GM12865 (cell line): ENCODE measurements at places on chromosomes 11 and 22.

- DNase-seq: no peak
Observed at GRCh38 chr11:44738791-44739190, 12.0 kb downstream of the TSPAN18 start.

DNA sequence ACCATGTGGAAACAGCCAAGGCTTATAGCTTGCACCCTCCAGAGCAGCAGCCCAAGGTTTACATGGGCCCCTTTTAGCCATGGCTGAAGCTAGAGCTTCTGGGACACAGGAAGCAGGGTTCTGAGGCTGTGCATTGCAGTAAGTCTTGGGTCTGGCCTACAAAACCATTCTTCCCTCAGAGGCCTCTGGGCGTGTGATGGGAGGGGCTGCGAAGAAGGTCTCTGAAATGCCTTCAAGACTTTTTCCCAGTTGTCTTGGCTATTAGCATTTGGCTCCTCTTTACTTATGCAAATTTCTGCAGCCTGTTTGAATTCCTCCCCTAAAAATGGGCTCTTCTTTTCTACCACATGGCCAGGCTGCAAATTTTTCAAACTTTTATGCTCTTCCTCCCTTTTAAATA is 109.5 kb downstream of the BBOX1 start:
- DNase-seq: no peak

DNA sequence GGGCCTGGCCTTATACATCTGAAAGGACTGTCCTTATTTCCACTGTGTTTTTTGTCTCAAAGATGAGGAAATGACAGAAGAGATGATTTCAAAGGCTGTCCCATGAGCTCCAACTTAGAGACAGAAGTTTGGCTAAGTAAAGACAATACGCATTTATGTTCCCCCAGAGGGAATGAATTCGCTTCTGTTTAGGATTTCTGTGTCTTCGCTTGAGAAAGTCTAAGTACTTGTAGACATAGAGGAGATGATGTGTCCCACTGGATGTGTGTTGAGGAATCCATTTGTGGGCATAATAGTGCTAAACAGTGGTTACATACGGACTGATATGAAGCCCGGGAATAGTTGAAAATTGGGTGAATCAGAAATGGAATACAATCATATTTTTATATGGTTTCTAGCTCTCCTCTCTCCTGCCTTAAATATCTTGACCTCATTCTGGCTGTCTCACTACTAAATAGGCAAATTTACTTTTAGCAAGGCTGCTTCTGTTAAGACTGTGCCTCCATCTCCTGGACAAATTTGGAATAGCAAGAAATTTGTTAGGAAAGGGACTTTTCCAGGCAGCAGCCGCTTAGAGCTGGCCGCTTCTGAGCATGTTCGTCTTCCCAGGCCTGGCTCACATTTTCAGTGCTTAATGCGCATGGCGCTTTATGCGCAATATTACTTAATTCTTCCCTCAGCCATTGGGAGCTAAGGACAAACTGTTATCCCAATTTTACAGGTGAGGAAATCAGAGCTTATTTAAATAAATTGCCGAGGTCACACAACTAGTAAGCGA is 1.9 kb upstream of the PEX26 start:
- peak; percentile 87 for DNase-seq

DNA sequence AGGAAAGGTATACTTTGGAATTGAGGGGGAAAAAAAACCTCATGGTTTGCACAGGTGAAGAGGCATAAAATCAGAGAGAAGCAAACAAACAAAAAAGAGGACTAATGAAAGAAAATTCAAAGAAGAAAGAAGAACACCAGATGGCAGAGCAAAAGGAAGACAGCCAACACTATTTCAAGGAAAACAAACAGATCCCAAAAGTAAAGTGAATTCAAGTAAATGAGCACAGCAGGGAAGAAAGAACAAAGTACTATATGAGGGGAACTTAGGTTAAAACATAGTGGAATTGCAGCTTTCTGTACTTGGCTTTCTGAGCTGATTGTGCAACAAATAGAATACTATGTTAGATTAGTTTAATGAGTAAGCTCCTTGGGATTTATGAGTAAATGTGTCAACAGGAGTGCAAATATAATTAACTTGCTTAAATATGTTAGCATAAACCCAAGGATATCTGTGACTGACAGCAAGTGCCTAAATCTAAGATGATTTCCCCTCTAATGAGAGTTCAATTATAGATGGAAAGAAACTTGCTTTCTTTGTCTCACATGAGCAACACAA is 404.6 kb upstream of the CNTN5 start:
- no peak for DNase-seq
